Endothelial cell (in vitro differentiated cells): ENCODE measurements at places on chromosomes 6 and 20.

- no peak for DNase-seq
Measured at GRCh38 chr20:44648579-44648978, 2.9 kb downstream of the ADA start.

DNA sequence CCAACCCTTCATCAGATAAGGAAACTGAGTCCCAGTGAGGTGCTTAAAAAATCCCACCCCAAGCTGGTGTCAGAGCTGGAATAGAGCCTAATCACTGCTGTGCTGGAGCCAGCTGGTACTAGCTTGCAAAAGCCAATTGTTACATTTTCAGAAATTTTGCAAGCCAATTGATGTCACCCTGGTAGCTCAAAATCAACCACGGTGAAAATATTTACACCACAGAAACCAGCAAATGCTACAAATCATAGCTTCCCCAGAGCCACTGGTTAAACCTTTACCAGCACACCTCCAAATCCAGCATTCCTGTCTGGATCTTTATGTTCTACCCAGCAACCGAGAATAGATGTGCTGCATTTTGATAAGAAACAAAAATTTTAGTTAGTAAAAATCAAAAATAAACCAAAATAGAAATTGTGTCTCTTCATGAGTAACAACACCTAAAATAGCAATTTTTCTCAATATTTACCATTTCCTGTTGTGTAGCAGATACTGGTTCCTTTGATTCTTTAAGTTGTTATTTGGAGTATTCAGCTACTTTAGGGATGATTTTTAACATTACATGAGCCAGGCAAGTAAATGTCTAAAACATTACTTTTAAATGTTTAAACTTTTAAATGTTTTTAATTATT, 7.2 kb upstream of the LCA5 start:
- no peak for DNase-seq

- no peak for DNase-seq
Measured at GRCh38 chr6:100283285-100283684, 181.4 kb downstream of the SIM1 start.

DNA sequence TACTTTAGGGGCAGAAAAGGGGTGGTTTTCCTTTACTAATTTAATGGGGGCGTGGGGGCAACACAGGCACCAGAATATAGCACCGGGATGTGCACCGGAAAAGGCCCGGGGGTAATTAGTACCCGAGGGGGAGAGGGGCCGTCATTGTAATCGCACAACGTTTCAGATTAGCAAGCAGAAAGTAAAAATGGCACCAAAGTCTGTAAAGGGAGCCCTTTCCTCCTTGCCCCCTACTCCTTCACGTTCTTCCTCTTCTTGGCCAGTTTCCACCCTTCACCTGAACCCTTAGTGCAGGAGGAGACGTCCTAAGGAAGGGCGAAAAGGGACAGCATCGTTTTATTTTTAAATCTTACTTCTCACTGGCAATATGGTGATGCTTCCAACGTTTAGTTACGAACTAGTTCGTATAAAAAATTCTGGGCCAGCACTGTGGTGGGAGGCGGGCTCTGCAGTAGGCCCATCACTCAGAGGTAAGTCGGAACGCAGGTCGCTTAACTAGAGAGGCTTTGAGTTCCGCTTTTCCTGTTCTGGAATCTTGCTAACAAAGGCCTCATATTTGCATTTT, 742 bp upstream of the CEP85L start:
- DNase-seq: peak; percentile 6

GRCh38 chr6:8829796-8830195, 394.5 kb upstream of the SLC35B3 start:
- no peak for DNase-seq

GRCh38 chr6:41111017-41111416, 38.2 kb downstream of the NFYA start:
- no peak for DNase-seq

DNA sequence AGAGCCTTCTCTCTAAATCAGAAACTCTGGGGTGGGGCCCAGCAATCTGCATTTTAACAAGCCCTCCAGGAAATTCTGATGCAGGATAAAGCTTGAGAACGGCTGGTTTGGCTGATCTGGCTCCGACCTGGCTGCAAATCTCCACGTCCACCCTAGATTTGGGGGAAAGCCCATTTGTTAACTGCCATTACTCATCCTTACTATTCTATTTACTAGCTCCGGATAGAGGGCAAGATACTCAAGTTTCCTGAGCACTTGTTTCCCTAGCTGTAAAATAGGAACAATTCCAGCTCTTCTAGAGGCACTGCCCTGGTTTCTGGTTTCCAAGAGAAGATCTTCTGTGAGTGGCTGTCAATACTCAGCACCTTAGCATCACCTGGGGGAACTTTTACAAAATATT, 44.4 kb downstream of the DAAM2 start:
- no peak for DNase-seq

GRCh38 chr6:120083186-120083585, 733.6 kb upstream of the MAN1A1 start:
- DNase-seq: no peak

DNA sequence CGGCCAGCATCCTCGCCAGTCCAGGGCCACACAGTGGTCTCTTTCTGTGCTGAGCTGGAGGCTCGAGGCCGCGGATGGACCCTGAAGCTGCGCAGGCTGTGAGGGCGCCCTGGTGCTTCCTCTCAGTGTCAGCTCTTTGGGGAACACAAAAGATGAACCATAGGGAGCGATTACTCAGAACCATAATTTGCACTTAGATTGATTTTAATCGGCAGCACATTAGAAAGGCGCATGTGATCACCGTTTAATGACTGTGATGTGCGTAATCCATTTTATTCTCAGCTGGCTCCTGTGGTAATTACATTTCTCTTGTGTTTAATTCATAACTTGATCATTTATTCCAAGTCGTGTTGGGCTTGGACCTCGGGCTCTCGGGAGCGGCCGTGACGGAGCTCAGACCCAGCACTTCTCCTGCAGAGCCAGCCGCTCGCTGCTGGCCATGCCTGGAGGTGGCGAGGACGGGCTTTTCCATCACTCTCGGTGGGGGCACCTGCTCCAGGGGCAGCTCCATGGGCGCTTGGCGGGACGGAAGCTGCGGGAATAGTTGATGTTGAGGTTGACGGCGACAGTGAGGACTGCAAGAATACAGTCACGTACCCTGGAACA, 25.6 kb upstream of the NTSR1 start:
- no peak for DNase-seq

DNA sequence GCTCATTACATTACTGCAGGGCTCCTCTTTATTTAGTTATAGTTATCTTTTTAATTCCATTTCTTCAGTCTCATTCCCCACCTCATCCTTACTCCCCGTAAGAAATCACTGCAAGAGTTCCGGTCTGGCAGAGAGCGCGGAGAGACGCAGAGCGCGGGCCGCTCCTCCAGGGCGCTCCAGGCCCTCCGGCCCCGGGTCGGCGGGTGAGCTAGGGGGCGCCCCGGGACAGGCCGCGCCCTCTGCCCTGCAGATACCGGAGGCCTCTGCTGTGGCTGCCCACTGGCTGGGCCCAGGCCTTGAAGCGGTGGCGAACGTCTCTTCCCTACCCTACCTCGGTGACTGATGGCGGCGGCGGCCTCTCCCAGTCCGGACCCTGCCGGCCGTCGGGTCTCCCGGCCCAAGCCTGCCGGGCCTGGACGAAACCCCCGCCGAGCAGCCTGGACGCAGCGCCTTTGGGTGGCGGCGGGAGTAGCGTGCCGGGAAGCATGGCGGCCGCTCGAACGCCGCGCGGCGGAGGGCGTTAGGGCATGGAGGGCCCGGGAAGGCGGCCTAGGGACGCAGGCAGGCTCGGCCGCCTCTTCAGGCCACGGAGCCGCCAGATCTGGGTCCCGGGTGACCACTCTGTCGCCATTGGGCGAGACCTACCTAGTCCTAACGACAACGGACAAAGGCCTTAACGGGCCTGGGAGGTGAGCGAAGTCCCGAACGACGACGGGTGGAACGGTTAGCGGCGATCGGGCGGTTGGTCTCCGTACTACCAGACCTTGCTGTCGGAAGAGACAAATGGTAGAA, 16.4 kb upstream of the HMGN4 start:
- peak; percentile 91 for DNase-seq

DNA sequence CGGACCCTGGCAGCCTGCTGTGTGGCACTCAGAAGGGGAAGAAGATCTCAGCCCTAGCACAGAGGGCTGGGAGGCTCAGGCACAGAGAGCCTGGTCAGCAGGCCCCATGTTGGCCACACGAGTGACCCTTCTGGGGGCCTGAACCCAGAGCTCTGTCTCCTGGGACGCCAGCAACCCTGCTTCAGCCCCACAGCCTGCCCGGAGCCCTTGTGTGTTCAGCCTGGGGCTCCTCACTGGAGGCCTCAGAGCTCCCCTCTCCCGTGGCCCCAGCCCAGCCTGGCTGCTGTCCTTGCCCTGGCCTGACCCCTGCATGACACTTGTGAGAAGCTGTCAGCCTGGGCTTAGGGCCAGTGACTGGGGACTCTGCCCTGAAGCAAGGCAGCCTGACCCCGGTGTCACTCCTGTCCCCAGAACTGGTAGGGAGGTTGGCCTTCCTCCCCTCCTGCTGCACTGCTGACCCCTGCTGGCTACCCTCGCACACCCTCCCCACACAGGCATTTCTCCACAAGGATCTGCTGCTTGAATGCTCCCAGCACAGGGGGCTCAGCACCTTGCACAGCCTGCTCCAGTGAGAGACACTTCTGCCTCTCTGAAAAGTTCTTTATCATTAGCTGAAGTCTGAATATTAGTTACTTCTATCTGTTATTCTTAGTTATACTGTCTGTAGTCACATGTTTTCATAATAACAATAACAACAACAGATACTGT, 15.4 kb upstream of the IP6K3 start:
- DNase-seq: peak; percentile 57

GRCh38 chr6:29561091-29561490, 1.6 kb upstream of the UBD start:
- DNase-seq: no peak

DNA sequence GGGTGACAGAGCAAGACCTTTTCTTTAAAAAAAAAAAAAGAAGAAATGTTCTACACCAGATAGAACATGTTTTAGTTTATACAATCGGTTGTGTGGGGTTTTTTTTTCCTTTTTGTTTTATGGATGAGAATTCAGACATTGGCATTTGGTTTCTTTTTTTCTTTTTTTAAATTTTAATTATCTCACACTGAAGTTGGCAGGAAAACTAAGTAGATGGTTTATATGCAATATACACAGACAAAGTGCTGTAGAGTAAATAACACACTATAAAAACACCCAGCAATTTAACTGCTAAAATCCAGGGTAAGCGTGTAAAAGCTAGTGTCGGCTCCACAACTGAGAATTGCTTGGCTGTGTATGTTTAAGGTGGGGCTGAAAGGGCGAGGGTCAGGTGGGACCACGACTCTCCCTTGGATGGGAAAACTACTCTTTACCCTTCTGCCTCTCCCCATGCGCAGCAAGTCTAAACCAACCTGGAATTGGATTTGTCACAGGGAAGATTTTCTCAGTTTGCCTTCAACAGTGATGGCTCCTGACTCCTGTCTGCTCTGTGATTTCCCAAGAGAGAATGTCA, 147.1 kb upstream of the MARCKS start:
- DNase-seq: no peak

DNA sequence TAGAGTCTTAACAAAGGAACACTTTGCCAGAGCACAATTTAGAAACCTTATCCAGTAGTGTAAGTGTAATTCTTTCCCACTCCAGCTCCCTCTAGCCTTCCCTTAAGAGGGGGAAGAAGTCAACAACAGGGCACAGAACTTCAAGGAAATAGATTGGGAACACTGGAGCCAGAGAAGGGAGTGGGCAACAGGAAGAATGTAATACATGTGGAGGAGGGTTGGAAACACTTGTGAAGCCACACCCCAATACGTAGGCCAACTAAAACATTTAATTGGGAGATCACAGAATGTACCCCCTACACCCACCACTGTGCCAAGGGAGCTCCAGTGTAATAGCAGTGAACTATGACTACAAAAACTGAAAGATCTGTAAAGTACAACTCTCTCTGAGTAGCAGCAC, 735.7 kb upstream of the HS3ST5 start:
- DNase-seq: no peak

DNA sequence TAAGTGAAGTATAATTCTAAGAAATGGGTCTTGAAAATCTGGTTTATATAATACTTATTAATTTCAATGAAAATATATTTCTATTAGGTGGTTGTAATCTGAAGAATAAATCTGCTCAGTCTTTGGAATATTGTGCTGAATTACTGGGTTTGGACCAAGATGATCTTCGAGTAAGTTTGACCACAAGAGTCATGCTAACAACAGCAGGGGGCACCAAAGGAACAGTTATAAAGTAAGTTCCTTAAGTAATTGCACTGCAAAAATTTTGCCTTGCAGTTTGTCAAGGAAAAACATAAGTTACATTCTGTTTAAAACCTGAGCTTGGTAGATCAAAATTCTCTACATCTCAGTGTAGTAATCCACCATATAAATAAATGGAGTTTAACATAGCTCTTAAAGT, 106.0 kb downstream of the MYO6 start:
- peak; percentile 29 for DNase-seq

DNA sequence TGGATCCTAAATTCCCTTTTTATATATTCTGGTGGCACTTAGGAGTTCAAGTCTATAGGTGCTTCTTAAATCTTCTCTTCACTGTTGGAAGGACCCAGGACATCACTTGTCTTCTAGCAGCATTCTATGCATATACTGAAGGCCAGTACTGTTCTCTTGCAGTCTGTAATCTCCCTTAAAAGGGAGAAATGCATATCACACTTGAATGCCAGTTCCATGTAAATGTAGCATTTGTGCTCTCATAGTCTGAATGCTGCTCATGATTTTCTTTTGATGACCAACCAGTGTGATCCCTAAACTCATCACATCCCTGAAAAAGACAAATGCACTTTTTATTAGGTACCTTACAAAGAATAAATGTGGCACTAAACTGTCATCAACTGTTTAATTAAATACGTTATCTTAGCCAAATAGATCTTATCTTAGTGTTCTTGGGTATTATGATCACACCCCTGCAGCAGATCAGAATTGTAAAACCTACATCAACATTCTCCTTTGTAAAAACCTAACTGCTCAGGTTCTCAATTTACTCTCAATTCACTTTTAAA, 176.1 kb downstream of the EPHA7 start:
- no peak for DNase-seq

- DNase-seq: no peak
Measured at GRCh38 chr6:149393002-149393679, 6.9 kb upstream of the SUMO4 start.

GRCh38 chr6:8819446-8819845, 384.1 kb upstream of the SLC35B3 start:
- no peak for DNase-seq

GRCh38 chr6:153083869-153084268, 47.2 kb downstream of the RGS17 start:
- DNase-seq: no peak

GRCh38 chr6:20811109-20811761, 277.0 kb downstream of the CDKAL1 start:
- peak; percentile 7 for DNase-seq

DNA sequence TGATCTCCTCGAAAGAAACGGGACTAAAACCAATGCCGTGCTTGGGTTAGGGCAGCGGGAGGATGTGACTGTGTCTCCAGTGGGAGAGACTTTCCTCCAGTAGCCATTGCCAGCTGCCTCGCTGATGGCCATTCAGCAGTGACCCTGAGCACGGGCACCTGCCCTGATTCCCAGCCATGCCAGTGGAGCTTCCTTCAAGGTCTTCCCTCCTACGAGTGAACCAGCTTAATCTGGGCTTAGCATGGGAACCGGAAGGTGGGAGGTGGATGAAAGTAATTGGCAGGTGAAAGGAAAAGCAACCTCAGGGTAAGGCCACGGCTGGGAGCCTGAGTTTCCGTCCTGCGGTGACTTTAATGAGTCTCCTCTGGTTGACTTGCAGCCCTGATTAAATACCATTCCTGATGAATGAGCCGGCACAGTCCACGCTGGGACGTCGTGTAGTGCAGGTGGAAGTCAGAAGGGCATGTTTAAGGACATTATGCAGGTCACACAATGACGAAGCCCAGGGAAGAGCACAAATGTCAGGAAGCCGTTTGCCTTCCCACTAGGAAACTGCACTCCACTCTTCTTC, 813.5 kb downstream of the QKI start:
- no peak for DNase-seq

- DNase-seq: no peak
Measured at GRCh38 chr6:51983564-51983963, 103.8 kb downstream of the PKHD1 start.
